ENCODE measurements at places on chromosomes 6 and 20. TPM values are rescaled to one million over a fixed set of nuclear protein-coding genes. Genes with fewer than 3 reads are reported as not detected.
A peak's percentile ranks its signal among the peaks of the same experiment; 100 is the strongest.

- peak; percentile 46 for DNase-seq
Observed at GRCh38 chr6:47034926-47035325, 7.2 kb downstream of the ADGRF1 start.

- DNase-seq, result peak; percentile 49
Observed at GRCh38 chr6:38268342-38268741, 371.4 kb downstream of the BTBD9 start.

DNA sequence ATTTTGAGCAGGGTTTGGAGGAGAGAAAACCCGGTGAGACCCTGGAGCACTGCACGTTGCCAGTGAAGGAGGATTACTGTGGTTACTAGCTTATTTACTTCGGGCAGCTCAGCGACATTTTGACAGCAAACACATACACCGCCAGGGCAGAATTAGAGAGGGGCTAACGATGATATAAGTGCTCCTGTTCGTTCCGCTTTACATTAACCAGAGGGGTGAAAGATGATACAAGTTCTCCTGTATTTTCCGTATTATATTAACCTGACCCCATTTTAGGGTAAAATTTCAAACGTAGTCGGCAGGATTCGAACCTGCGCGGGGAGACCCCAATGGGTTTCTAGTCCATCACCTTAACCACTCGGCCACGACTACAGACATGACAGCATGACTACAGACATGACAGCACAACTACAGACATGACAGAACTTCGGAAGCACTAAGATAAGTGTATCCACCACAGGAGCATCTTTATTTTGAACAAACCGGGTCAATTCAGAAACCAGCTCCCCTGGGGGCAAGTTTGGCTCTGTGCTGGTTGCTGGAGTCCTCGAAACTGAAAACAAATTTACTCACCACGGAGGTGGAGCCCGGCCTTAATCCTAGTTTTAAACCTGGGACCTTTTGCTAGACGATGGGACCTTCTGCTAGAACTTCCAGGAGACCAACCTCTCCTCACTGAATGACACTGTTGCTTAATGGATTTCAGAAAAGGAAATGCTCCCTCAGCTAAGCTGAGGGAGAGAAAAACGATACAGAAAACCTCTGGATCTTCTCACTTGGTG is 80.4 kb upstream of the ZNF184 start:
- no peak for DNase-seq

- no peak for DNase-seq
Observed at GRCh38 chr6:89022798-89023197, 57.8 kb upstream of the PNRC1 start.

- peak; percentile 72 for DNase-seq
Observed at GRCh38 chr6:37210313-37210968, 40.5 kb downstream of the PIM1 start.

DNA sequence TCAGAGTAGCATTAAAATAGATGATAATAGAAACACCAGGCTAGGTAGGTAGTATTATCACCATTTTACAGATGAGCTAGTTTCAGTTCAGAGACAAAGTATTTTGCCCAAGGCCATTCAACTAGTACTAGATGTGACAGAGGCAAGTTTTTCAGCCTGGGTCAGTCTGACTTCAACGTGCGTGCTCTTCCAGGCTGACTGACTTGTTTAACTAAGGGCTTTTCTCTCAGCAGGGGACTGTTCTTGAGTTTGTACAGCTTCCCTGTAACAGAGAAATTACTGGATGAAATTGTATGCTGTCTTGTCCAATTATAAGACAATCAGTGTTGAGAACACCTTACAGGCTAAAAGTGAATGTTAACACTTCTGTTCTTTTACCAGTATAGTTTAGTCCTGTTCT is 333.5 kb upstream of the MAN1A1 start:
- DNase-seq, result no peak

DNA sequence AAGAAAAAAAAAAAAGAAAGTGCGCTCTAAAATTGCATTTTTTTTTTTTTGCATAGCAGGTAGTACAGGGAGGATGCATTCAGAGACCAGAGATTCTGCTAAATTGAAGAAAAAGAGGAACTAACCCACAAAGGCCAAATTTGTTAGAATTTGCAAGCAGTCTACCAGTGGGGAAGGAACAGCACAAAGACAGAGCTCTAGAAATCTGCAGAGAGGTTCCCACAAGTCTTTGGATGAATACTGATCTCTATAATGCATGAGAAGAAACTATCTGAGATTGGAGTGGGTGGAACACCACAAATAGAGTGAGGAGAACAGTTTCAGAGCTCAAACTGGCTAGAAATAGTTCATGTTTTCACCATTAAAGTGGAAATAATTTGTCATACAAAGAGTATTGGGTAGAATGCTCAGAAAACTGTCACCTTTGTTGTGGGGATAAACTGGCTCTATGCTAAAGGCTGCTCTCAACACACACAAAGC is 79.6 kb upstream of the AHI1 start:
- no peak for DNase-seq

GRCh38 chr6:24517659-24518543 is 23.1 kb downstream of the ALDH5A1 start:
- DNase-seq, result no peak

TDRD6 gene
- under 0.01 TPM for total RNA-seq

GRCh38 chr6:138086573-138087196 is 20.5 kb downstream of the PERP start:
- DNase-seq, result no peak

WFDC10B gene
- total RNA-seq, result not detected

ERGIC3 gene
- 310 TPM for total RNA-seq

DNA sequence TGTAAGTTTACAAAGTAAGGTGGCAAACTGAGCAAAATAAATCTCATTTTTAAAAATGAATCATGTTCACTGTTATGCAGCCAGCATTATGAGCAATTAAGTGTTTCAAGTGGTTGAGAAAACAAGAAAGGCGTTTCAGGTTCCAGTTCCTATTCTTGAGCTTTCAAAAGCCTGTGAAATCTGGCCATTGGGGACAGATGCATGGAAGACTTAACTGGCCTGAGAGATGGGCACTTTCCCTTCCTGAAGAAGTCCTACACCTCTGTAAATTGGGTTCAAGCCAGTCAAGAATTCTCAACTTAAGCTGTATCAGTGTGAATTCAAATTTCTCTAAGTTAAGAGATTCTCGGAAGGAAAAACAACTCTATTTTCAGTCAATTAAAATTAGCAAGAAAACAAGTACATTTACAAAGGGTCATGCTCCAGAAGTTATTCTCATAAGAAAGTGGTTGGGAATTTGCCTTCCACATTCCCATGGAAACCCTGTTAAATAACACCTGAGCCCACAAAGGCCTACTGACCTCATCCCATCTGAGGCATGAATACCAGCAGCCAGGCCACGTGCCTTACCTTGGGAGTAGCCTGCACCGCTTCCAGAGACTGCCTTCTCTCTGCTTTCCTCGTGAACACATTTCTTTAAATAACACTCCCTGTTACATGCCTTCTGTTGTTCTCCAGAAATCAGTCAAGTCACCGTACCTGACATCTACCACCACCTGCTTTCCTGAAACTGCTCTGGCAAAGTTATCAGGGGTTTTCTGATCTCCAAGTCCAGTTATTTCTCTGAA is 19.4 kb downstream of the MAP3K5 start:
- DNase-seq, result no peak

DNA sequence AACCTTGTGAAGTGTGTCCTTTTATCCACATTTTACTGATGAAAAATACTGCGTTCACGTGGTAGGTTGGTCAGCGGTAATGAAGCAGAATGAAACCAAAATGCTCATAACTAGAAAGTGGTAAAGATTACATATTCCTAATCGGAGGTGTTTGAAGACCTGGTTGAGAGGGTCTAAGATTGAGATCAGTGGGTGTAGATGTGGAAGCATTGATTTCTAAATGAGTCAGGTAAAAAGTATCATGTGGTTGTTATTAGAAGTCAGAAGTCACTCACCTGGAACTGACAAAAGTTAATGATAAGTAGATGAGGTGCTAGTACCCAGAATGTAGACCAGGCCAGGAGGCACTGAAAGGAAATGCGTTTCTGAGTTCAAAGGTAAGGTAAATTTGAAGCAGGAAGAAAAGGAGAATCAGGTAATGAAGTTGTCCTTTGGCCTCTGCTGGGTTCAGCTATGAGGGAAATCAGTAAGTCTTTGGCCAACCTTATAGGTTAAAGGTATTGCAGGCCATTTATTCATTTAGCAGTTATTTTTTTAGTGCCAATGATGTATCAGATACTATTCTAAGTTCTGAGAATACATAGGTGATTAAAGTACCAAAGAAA is 31.2 kb downstream of the FAM83B start:
- no peak for DNase-seq

CLPSL1 gene
- not detected for total RNA-seq

- no peak for DNase-seq
Observed at GRCh38 chr20:6708010-6708409, 59.5 kb upstream of the BMP2 start.

DNA sequence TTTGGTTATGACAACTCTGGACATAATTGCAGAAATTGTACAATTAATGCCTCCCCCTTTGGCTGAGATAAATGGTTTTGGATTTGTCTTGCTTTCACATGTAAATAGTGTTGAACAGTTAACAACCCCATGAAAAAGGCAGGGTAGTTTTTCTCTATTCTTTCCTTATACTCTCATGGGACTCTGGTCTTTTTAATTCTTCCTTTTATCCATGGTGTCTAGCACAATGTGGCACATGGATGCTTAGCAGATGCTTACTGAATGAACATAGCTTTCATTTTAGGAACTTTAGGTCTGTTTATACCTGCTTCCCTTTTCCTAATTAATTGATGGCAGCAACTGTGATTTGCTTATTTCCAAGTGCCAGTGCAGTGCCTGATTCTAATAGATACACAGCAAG is 75.6 kb downstream of the NCOA3 start:
- no peak for DNase-seq

DNA sequence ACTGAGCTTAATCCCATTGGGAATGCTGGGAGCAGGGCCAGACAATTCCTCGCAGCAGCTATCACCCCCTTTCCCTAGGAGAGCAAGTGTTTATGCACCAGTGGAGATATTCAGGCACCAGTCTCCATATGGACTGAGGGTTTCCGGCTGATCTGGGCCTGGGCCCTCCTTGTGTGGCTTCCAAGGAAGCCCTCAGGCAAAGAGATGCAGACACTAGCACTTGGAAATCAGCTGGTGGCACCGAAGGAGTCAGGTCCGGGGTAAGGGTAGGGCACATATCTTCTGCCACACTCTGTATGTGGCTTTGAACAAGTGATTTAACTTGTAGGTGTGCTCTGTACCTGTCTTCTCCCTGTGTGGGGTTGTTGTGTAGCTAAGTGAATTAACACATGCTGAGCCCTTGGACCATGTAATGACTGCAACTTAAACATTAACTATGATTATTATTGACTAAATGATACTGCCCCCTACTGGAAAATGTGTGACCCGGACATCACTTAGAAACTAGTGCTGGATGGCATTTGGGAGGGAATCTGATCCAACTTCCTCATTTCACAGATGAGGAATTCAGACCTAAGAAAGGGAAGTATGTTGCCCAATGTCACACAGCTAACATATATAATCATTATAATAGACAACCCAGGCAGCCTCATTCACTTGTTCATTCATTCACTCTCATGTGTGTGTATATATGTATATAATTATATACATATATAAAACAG is 19.3 kb upstream of the WFDC2 start:
- no peak for DNase-seq

SHLD1 gene
- 1.8 TPM for total RNA-seq

CDSN gene
- total RNA-seq, result 0.28 TPM

DNA sequence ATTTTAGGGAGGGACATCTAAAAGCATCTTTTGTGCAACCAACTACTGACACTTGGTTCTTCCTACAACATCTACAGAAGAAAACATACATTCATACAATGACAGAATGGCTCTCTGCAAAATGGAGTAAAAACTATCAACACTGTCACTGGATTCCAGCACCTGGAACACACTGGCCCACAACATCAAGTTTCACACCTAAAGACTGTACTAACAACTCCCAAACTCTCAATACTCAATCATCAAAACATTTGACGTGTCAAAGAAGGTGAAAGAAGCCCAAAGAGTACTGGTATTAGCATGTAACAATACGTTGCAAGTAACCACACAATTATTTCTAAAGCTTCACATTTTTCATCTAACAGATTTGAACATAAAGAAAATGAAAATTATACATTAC is 2.1 kb downstream of the CPNE1 start:
- no peak for DNase-seq

GRCh38 chr6:77853401-77853800 is 200.6 kb downstream of the MEI4 start:
- no peak for DNase-seq

DNA sequence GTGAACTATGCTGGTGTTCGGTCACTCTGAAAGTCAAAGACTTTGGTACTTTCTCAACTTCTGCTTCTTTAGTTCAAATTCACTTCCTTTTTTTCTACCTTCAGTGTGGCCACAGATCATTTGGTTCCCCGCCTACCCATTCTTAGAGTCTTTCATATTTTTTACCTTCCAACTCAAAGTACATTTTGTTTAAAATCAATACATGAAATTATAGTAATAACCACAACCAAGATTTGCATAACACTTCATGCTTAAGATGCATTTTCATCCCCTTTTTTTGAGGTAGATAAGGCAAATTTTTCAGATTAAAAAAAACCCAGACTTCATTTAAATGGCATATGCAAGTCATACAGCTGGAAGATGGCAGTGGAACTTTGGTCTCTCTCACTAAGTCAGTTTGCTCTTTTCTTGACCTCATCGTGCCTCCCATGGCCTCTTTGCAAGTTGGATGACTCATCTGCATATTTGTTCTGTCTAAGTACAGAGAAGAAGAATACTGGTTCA is 11.9 kb upstream of the CNR1 start:
- no peak for DNase-seq

DNA sequence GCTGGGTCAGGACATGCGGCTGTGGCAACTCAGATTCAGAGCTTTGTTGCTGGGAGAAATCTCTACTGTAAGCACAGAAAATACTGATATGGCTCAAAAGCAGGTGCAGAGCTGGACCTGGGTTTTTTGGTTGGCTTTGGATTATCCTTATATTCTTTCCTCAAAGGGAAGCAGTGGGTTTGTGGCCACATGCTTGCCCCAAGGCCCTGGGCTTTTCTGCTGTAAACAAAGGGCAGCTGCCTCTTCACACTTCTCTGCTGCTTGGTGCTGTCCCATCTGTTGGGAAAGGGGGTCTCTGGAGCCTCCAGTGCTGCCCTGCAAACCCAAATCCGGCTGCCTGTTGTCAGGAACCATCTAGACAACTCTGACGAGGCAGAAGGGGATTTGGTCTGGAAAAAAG is 52.4 kb downstream of the ANKRD6 start:
- DNase-seq, result no peak

GRCh38 chr20:23365390-23366165 is 3.6 kb downstream of the GZF1 start:
- DNase-seq, result no peak

DNA sequence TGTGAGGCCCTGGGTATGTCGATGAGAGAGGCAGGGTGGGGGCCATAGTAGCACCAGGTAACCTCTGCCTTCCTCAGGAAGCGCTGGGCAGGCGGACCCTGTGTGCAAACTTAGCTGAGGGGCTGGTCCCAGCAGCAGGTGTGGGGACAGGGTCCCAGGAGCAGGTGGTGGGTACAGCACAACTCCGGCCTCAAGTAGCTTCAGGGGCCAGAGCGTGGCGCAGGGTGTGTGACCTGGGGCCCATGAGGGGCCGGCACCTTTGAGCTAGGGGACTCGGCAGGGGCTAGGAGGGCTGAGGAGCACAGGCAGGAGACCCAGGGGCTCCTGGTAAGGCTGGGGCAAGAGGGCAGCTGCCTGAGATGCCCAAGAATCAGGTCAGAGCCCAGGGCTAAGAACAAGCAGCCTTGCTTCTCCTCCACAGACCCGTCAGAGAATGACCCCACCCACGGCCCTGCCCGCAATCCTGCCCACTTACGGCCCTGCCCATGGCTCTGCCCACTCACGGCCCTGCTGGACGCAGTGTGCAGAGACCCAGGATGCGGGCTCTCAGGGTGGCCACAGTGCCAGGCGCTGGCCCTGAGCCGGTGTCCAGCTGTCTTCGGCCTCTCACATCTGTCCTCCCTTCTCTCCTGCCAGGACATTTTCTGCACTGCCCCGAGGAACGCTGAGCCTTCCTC is 30.9 kb downstream of the CHRNA4 start:
- no peak for DNase-seq

ADGB gene
- total RNA-seq, result not detected

Data from uterus (tissue), 4 donors.